PC-3 (cell line): ENCODE measurements at places on chromosomes 3 and 15.
A peak's percentile ranks its signal among the peaks of the same experiment; 100 is the strongest.

GRCh38 chr3:51671734-51672475, 853 bp downstream of the TEX264 start:
- peak overlapping the region; percentile 59 for H3K27ac ChIP-seq
- 0 out of 2 replicates have a peak, but pooled peaks cover 3% of the 10 kb centered on the region for H3K36me3 ChIP-seq
- H3K27me3 ChIP-seq = no peaks in the 10 kb centered on the region
- DNase-seq = peak; percentile 70
- H3K4me1 ChIP-seq = peaks cover 57% of the 10 kb centered on the region

GRCh38 chr3:72657666-72658065, 190.6 kb downstream of the SHQ1 start:
- H3K27ac ChIP-seq = no peak overlapping the region
- H3K4me1 ChIP-seq = peaks cover 31% of the 10 kb centered on the region
- no peaks in the 10 kb centered on the region for H3K36me3 ChIP-seq
- H3K4me3 ChIP-seq = no peak overlapping the region
- 0 out of 2 replicates have a peak, but pooled peaks cover 5% of the 10 kb centered on the region for H3K27me3 ChIP-seq

GRCh38 chr3:170732660-170733245, 137.2 kb downstream of the RPL22L1 start:
- H3K27ac ChIP-seq = no peak overlapping the region
- no peaks in the 10 kb centered on the region for H3K36me3 ChIP-seq
- no peak overlapping the region for H3K4me3 ChIP-seq
- DNase-seq = no peak
- H3K27me3 ChIP-seq = no peaks in the 10 kb centered on the region

GRCh38 chr3:165642761-165643420, 194.3 kb downstream of the BCHE start:
- H3K4me1 ChIP-seq = peaks cover 21% of the 10 kb centered on the region
- H3K4me3 ChIP-seq = no peak overlapping the region
- H3K27me3 ChIP-seq = no peaks in the 10 kb centered on the region
- peak overlapping the region; percentile 78 for H3K27ac ChIP-seq
- no peaks in the 10 kb centered on the region for H3K36me3 ChIP-seq

DNA sequence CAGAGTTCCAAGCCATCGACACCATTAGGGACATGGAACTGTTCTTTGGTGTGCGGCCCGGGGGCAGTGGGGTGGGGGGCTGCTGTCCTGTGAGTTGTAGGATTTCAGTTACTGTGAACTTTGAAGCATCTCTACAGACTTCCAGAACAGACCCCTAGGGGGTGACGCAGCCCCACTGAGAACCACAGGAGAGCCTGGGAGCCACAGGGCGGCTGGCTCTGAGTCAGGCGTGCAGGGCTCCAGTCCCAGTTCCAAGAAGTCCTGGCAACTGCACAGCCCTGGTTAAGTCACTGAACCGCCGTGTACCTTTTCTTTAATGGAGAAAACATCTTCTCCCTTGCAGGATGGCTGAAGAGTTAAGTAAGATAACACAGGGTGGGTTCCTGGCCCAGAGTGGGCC, 23.5 kb upstream of the LRTM1 start:
- no peaks in the 10 kb centered on the region for H3K36me3 ChIP-seq
- H3K27ac ChIP-seq = no peak overlapping the region
- 0 out of 2 replicates have a peak, but pooled peaks cover 5% of the 10 kb centered on the region for H3K4me1 ChIP-seq

GRCh38 chr3:4797201-4797705, 182.0 kb upstream of the BHLHE40 start:
- H3K36me3 ChIP-seq = peaks cover 18% of the 10 kb centered on the region; the same call in 1 of the 2 replicates
- H3K4me1 ChIP-seq = no peaks in the 10 kb centered on the region
- H3K27me3 ChIP-seq = no peaks in the 10 kb centered on the region
- no peak overlapping the region for H3K4me3 ChIP-seq

- no peak overlapping the region for H3K4me3 ChIP-seq
- H3K36me3 ChIP-seq = no peaks in the 10 kb centered on the region
- no peak overlapping the region for H3K27ac ChIP-seq
- no peaks in the 10 kb centered on the region for H3K4me1 ChIP-seq
Observed at GRCh38 chr3:71718072-71718471, 7.1 kb downstream of the EIF4E3 start.

GRCh38 chr15:57112178-57112577, 193.7 kb downstream of the TCF12 start:
- no peak overlapping the region for H3K27ac ChIP-seq
- H3K27me3 ChIP-seq = no peaks in the 10 kb centered on the region
- no peaks in the 10 kb centered on the region for H3K36me3 ChIP-seq
- H3K4me3 ChIP-seq = no peak overlapping the region
- no peaks in the 10 kb centered on the region for H3K4me1 ChIP-seq
- no peak for DNase-seq

- H3K4me1 ChIP-seq = peaks cover 17% of the 10 kb centered on the region
- 0 out of 2 replicates have a peak overlapping the region, but pooled peaks have one; percentile 19 for H3K27ac ChIP-seq
- no peaks in the 10 kb centered on the region for H3K27me3 ChIP-seq
- no peak for DNase-seq
- H3K36me3 ChIP-seq = peaks cover 4% of the 10 kb centered on the region; the same call in 1 of the 2 replicates
- peak overlapping the region; percentile 92 for H3K4me3 ChIP-seq
Observed at GRCh38 chr15:74907163-74907870, 666 bp upstream of the FAM219B start.

- no peak overlapping the region for H3K4me3 ChIP-seq
- H3K27me3 ChIP-seq = no peaks in the 10 kb centered on the region
- peaks cover 19% of the 10 kb centered on the region for H3K4me1 ChIP-seq
- H3K27ac ChIP-seq = no peak overlapping the region
- no peaks in the 10 kb centered on the region for H3K36me3 ChIP-seq
- peak; percentile 19 for DNase-seq
Observed at GRCh38 chr3:119302697-119303551, 8.7 kb downstream of the ARHGAP31 start.
